ENCODE measurements at places on chromosomes 4 and X.
A peak's percentile ranks its signal among the peaks of the same experiment; 100 is the strongest.

DNA sequence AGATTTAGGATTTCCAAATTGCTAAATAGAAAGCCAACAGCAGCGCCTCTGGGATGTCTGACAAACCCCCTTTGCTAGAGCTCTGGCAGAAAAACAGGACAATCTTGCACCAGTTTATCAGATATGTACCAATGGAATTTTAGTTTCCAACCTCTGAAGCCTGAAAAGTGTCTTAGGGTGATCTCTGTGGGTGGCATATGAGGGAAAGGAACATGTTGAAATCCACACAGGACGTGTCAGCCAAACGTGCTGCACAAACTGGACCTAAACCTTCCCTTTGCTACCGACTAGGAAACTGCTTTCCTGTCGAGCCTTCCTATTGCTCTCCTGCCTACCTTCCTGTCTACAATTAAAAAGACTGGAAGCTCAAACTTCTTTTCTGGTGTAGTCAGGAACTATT lies 53.5 kb downstream of the REELD1 start:
- DNase-seq: no peak

DNA sequence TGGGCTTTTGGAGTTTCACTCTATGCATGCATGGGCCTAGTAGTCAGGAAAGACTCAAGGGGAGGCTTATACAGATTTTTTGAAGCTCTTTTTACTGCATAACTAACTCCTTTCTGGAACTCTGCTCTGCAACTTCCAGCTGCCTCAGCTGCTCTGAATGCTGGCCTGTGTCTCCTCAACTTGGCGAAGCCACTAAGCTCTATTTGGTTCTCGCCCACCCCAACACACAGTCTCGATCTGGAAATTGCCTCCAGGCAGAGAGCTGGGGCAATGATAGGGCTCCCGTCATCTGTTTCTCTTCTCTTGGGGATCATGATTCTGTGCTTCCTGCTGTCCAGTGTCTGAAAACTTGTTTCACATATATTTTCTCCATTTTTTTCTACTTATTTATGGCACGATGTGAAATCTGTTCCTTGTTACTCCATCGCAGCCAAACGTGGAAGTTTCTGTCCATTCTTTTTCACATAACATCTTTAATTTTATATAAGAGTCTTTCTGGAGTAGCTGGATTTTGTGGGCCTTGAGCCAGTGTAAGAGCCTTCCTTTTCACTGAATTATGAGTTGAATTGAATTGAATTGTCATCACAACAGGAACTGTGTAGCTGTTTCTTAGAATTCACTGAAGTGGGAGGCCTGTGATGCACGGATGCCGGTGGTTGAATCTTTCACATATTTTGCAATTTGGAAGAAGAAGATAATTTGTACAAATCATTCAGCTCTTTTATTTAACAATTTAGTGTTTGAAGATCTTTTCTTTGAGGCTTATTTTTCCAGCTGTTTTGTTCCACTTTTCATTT lies 9.0 kb downstream of the ZNF275 start:
- DNase-seq: no peak

GRCh38 chr4:170259631-170260153 lies 169.9 kb upstream of the AADAT start:
- DNase-seq: no peak

GRCh38 chrX:26670521-26670920 lies 454.6 kb downstream of the MAGEB5 start:
- no peak for DNase-seq

GRCh38 chrX:72676465-72676864 lies 37.6 kb downstream of the PHKA1 start:
- no peak for DNase-seq

DNA sequence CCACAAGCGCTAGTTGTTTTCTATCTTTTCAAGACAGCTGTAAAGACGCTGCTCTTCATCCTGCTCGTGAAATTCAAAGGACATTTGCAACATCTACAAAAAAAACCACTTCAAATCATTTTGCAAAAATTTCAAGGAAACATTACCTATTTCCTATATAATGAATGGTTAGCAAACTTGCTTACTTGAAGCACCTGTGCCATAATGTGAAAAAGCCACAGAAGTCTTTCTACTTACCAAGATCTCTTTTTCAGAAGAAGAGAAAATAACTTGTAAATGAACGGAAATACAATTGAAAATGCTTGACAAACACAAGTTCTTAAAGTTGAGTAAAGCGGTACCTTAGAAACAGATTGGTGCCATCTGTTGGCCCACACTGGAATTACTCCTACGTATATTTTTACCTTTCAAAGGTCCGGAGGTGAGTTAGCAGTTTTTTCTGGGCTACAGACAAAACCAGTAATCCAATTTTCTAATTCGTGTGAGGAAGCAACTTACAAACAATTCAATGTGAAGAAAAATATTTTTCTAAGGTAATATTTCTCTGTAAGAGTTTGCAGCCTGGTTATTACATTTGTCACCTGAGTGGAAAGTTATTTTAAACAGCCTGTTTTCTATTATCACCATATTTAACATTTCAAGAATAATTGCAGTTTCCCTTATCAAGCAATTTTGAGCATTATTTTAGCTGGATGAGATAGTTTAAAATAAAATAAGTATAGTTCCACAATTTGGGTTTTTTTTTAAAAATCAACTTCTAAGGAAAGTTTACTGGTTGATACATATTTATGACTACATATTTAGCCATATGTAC lies at the start of gene TLR6:
TLR6 (minus strand) TSS at position 294 of the 814 bp plus-strand sequence. CDS start 27,344 bp downstream, outside the sequence.
- DNase-seq: peak; percentile 13

- no peak for DNase-seq
Observed at GRCh38 chrX:69133921-69134542, 31.2 kb downstream of the PJA1 start.

DNA sequence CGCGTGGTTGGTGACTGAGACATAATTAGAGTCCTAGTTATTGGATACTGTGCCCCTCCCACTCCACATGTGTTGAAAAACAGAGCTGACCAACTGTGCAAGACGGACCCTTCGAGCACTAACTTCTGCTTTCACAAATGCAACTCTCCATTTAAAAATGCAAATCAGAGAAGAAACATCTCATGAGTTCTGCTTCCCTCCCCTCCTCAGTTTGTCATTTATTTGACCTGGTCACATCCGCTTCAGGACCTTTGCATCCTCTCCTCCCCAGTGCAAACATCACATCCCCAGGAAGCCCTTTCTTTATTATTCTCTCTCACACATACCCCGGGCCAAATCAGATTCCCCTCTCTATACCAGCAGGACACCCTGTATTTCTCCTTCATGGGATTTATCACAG lies 38.1 kb upstream of the NOCT start:
- DNase-seq: no peak

GRCh38 chr4:90845777-90846176 lies 718.6 kb downstream of the CCSER1 start:
- no peak for DNase-seq

- no peak for DNase-seq
Observed at GRCh38 chr4:103032574-103032973, 13.1 kb upstream of the SLC9B1 start.

GRCh38 chr4:151488968-151489367 lies 80.0 kb downstream of the FHIP1A start:
- no peak for DNase-seq

DNA sequence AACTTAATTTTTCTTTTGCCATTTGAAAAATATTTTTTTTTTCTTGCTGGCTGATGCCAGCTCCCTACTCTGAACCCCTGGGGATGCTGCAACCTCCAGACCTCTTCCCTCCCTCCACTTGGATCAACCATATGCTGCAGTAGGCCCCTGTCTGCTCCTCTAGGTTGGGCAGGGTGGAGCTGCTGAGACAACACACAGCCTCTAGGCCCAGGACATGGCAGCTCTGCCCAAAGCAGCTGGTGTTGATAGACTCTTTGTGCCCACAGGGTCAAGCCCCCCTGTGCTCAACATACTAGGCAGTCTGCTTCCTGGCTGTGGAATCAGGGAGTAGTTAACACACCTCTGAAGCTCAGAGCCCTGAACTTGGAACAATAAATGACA lies 19.9 kb upstream of the CLNK start:
- DNase-seq: no peak

DNA sequence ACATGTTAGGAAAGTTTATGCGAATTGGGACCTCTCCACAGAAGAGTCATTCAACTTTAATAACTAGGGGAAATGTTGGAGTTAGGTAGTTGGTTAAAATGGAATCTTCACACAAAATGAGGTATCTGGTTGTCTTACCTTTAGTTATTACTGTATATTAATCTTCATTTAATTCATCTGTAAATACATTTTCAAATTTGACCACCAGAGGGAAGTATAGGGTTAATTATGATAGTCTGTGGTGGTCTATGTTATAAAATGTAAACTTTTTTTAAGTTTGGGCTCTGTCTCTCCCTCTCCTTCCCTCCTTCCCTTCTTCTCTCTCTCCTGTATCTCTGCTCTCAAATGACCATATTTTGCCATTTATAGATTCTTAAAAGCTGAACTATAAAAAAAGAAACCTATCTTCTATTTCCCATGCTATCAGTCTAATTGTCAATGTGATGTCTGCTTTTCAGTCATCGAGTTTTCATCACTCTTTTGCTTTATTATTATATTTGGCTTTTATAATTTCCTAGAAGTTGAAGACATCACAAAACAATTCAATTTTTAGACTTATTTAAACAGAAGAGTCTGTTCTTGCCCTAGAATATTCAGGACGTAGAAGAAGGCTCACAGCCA lies 49.8 kb downstream of the TMEM144 start:
- DNase-seq: no peak

DNA sequence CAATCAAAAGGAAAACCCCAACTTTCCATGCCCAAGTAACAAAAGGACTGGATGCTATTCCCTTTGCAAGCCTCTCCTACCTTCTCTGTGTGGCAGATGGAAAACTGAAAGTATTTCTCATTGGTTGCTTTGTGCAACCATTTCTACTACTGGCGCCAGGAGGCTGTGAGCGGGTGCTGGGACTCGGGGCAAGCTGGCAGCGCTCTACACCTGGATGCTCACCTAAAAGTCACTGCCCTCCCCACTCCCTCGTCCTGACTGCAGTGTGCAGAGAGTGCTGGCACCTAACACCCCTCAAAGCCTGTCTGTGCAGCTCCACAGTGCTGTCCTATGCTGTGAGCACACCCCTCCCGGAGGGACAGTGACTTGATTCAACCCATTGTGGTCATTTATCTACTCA lies 54.2 kb upstream of the STS start:
- DNase-seq: no peak

- no peak for DNase-seq
Observed at GRCh38 chr4:179880756-179881155, 2362.4 kb upstream of the TENM3 start.

DNA sequence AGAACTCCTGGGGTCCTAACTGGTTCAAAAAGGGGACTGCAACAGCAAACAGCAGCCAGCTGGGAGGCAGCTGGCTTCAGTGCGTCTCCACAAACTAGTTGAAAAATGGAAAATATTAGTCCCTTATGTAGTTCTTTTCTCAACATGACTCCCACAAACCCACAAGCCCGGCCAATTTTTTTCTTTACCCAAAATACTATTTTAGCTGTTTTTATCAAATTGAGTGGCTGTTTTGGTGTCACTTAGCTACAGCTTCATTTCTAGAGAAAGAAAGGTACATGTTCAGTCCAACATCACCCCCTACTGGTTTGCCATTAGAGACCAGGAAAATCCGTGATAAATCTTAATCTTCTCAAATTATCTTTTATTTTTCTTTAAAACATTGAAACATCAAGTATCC lies 97.2 kb downstream of the GUCY2F start:
- no peak for DNase-seq

DNA sequence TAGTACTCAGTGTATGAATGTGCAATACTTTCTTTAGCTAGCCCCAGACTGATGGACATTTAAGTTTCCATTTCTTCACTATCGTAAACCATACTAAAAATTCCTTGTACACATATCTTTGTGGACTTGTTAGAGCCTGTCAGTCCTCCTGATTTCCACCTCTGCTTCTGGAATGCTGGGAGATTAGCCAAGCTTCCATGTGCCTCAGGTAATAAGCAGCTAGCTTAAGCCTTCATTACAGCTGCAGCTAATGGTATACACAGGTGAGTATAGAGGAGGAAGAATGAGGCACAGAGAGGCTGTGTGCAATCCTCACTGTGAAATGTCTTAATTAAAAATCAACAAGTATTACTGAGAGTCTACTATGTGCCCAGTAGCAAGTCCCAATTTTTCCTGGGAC lies 9.8 kb downstream of the SMIM9 start:
- DNase-seq: no peak

- DNase-seq: no peak
Observed at GRCh38 chrX:118825227-118825626, 1.6 kb downstream of the ZCCHC12 start.

DNA sequence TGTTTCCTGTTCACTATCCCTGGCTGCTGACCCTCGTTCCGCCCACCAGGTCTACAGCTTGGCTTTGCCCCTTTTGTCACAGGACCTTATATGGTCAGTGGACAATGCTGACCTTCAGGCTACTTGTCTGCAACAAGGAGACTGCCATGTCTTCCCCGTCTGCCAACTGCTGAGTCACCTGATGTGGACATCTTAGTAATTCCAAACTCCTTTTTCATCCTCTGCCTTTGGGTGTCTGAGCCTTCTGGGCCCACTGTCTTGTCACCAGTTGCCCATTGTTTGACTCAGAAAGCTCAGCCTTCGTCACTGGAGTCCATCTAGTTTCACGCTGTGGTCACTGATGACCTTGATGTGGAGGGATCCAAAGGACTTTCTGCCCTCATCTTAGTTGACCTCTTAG lies 30.2 kb downstream of the GPRIN3 start:
- DNase-seq: no peak

GRCh38 chr4:55611358-55612059 lies 19.5 kb upstream of the PDCL2 start:
- no peak for DNase-seq

DNA sequence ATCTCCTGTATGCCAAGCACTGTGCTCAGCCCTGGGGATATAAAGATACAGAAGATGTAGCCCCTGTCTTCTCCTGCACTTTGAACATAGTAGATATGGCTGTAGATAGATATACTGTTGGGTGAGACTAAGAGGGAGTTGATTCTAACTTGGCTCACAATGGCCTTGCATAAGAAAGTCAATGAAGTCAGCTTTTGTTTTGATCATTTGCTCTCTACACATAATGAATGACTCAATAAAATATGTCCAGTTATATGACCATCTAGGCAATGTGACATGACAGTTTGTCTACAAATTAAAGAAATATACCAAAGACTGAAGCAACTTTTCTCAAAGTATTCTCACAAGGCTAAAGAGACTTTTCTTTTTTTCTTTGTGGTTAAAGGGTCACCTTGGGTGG lies 147.6 kb upstream of the DIPK2B start:
- no peak for DNase-seq

GRCh38 chr4:16721613-16722291 lies 176.7 kb downstream of the LDB2 start:
- DNase-seq: no peak

DNA sequence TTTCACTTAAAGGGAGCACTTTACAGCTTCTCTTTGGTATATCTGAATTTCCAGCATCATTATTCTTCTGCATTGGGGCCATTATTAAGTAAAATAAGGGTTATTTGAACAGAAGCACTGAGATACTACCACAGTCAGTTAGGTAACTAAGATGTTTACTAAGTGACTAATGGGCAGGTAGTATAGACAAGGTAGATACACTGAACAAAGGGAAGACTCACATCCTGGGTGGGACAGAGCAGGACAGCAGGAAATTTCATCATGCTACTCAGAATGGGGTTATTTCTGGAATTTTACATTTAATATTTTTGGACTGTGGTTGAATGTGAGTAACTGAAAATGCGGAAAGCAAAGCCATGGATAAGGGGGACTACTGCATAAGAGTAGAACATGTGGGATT lies 316.0 kb downstream of the CCSER1 start:
- no peak for DNase-seq

GRCh38 chr4:67080046-67080557 lies 465.2 kb downstream of the CENPC start:
- no peak for DNase-seq
